Activated CD4-positive, alpha-beta T cell treated with anti-CD3 and anti-CD28 coated beads, Interleukin-2, amount 50 U/mL, for 4 hours (primary cell): ENCODE measurements at places on chromosomes 1 and 21.

- no peak for DNase-seq
Observed at GRCh38 chr1:218409946-218410510, 64.9 kb downstream of the TGFB2 start.

- DNase-seq, result no peak
Observed at GRCh38 chr1:166133857-166134256, 32.9 kb downstream of the FAM78B start.

GRCh38 chr1:111006556-111006955 is 42.8 kb upstream of the LRIF1 start:
- DNase-seq, result no peak

DNA sequence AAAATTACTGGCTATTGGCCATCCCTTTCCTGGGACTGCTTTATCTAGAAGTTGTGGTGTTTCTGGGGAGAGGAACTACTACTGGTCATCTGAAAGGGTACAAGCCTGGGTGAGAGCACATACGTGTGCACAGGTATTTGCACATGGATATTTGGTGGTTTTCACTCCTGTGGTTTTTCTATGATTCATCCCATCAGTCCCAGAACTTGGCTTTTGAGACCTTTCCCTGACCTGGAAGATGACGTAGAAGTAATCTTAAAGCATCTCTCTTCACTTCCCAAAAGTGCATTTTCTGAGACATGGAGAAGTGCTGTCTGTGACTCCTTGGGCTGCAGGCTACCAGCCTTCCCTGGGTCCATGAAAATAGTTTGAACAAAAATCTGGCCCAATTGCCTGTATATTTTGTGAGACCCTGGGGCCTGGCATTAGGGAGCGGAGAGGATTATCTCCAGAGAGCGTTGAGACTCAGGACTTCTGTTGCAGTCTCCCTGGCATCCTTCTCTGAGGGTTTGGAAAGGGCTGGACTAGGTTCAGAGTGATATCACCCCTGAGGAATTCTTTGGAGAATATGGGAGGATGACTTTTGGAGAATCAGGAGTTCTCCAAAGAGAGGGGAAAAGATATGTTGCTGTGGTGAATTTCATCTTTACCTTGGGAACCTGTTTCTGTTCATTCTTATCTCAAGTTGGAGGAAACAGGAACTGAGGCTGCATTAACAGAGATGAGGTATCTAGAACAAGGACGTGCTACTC is 130.8 kb downstream of the NOS1AP start:
- no peak for DNase-seq

DNA sequence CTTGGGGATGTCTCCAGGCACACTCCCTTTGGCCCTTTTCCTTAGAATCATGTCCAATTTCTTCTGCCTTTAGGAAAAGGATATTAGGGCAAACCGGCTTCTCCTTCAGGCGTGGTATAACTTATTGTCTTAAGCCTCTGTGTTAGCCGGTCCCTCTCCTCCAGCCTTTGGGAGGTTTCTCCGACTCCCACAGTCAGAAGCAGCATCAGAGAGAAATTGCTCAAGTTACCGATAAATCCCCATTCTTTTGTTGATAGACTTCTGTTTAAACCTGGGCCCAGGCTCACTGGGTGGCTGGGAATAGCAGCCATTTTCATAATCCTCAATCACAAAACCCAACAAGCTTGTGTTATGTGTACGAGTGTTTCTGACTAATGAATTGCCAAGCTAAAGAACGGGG is 85.4 kb upstream of the KAZN start:
- DNase-seq, result no peak

GRCh38 chr21:44940116-44940631 is 345 bp downstream of the SLX9 start:
- DNase-seq, result no peak

GRCh38 chr1:154697710-154698109 is 89.7 kb upstream of the ADAR start:
- no peak for DNase-seq

- DNase-seq, result no peak
Observed at GRCh38 chr1:223765719-223766340, 53.5 kb downstream of the CAPN2 start.

- DNase-seq, result no peak
Observed at GRCh38 chr1:238191170-238191569, 300.4 kb upstream of the ZP4 start.

GRCh38 chr1:53599481-53599880 is 139.5 kb downstream of the GLIS1 start:
- no peak for DNase-seq

- no peak for DNase-seq
Observed at GRCh38 chr1:21174654-21175323, 1.9 kb downstream of the EIF4G3 start.

GRCh38 chr21:45578811-45579381 is 36.7 kb upstream of the SLC19A1 start:
- no peak for DNase-seq

- no peak for DNase-seq
Observed at GRCh38 chr1:221672239-221672645, 69.6 kb downstream of the DUSP10 start.

DNA sequence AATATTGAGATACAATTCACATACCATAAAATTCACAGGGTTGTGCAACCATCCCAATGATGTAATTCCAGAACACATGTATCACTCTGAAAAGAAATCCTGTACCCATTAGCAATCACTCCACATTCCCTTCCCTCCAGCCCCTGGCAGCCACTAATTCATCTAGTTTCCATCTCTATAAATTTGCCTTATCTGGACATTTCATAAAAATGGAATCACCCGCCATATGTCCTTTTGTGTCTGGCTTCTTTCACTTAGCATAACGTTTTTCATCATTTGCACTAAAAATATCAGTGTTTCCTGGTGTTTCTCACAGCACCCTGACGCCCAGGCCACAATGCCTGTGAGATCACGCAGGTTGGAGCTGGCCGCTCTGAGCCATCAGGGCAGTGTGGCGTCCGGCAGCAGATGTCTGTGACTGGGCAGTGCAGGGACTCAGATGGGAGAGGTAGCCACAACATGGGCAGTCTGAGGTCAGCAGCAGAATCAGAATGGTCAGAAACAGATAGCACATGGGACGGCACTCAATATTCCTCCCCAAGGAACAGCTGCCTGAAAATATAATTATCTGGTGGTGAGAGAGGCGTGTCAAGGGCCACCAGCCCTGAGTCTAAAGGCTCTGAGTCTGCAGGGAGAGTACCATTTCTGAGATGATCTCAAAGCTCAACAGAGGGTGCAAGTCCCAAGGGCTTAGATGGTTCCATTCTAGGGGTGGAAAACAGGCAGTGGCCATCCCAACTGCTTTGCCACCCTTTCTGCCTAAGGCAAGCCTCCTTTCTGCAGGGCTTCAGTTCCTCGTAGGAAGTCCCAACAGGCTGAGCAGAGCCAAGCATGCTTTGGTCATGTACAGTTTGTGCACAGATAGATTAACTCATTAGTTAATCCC is 129.4 kb upstream of the EDN2 start:
- DNase-seq, result no peak

DNA sequence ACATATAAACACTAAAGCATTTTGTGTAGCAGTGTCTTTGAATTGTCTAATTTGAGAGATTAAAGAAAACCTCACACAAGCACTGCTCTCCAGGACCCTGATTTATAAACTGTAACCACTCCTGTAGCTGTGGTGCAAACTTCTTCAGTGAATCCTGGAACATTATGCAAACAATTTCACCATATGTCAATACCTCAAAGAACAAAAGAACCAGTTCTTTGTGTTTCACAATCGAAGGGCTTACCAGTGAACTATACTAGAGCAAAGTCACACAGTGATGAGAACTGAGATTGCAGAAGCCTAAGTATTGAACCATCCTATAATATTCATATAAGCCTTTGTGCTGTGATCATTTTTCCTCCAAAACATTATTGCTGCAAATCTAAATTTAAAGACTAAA is 21.5 kb downstream of the DPH5 start:
- no peak for DNase-seq

GRCh38 chr1:100517515-100517914 is 20.4 kb upstream of the GPR88 start:
- no peak for DNase-seq

DNA sequence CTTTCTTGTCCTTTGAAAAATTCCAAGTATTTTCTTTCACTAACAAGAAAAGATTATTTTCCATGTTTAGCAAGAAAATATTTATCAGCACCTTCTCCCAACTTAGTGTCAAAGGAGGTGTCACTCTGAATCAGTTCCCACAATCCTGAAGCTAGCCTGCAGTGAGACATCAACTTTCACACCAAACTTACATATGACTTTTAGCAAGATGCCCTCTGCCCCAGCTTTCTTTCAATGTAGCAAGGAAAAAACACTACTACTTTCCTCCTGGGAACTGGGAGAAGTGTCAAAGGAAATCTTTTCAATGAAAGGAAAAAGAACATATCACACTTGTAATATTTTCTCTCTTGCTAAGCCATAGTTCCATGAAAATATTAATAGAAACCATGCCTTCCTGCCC is 50.9 kb upstream of the PALMD start:
- DNase-seq, result no peak

DNA sequence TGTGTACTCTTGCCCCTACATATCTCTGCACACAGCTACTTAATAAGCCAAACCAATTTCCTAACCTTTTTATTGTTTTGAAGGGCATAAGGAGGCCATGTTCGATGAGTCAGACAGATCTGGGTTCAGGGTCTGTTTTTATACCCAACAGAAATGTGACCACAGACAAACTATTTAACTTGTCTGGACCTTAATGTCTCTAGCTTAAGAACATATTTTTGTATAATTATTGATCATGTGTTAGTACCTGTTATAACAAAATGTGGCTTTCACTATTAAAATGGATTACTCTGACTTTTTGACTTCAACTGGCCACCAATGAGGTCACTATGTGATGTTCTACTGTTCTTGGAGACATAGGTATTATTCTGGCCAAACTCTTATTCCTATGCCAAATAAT is 507.8 kb upstream of the USP24 start:
- no peak for DNase-seq

GRCh38 chr1:92882819-92883218 is 51.0 kb downstream of the RPL5 start:
- peak; percentile 23 for DNase-seq

- no peak for DNase-seq
Observed at GRCh38 chr1:212309967-212310366, 24.8 kb downstream of the PPP2R5A start.

DNA sequence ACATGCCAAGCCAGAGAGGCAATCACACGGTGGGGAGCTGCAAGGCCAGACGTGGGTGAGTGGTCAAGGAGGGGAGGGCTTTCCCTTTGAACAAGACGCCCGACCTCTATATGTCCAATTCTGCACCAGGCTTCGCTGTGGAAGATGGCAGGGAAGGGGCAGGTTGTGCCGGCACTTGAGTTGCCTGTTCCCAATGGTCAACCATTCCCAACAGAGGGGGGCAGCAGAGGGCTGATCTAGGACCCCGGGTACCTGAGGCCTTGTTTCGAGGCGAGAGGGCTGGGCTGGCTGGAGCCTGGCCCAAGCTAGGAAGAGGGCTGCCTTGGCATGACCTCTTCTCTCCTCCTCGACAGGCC is 64.9 kb downstream of the TMEM53 start:
- peak; percentile 6 for DNase-seq

DNA sequence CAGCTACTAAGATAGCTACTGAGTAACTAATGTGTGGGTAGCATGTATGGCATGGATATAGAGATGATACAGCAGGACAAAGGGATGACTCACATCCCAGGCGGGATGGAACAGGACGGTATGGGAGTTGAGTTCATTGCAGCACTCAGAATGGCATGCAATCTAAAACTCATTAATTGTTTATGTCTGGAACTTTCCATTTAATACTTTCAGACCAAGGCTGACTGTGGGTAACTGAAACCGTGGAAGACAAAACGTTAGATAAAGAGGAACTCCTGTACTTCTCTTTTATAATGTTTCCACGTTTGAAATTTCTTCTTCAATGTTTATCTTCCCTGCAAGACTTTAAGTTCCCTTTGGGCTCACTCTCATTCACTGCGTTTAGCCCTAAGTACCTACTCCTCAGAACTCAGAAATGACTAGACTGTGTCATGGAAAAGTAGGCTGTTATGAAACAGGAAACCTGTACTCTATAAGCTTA is 151.9 kb downstream of the MAGI3 start:
- no peak for DNase-seq

GRCh38 chr1:232722626-232723025 is 82.6 kb upstream of the MAP10 start:
- no peak for DNase-seq

DNA sequence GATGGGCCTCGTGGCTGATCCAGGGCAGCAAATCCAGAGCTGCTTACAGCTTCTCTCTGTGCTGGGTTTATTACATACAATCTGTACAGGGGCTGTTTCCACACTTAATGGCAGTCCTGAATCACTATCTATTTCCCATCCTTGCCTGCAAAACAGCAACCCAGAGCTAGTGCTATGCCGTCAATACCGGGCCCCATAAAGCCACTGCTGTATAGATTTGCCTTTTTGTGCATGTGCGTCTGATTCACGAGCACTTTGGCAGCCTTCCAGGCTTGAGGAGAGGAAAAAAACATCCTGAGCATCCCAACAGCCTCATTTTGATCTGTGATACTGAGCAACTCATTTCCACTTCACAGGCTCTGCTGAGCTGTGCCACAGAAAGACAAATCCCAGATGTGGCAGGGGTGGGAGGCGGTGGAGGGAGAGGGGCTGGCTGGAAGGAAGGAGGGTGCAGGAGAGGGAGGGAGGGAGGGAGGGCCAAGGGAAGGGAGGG is 65.2 kb upstream of the TARBP1 start:
- DNase-seq, result peak; percentile 40

GRCh38 chr1:156444407-156445001 is 56.1 kb downstream of the MEF2D start:
- DNase-seq, result no peak

DNA sequence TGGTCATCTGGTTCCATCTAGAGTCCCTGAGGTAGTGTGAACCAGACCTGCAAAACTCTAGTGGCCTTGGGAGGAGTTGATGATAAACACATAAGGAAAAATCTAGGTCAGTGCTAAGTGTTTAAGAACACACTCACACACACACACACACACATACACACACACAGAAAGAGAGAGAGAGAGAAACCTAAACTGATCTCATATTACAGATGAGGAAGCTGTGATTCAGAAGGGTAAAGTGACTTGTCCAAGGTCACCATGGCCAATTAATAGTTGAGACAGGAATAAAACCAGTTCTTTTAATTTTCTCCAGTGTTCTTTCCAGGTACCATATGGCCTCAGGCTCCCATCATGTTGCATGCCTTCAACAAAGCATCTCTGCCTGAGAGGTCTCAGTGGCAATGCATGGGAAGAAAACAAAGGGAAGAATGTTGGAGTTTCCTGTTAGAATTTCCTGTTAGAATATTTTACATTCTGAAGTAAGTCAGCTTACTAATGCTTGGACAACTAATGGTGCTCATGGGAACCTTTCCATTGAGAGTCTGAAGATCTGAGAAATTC is 77.3 kb upstream of the TSPAN2 start:
- DNase-seq, result no peak

- DNase-seq, result peak; percentile 27
Observed at GRCh38 chr1:7070389-7071029, 285.3 kb downstream of the CAMTA1 start.

DNA sequence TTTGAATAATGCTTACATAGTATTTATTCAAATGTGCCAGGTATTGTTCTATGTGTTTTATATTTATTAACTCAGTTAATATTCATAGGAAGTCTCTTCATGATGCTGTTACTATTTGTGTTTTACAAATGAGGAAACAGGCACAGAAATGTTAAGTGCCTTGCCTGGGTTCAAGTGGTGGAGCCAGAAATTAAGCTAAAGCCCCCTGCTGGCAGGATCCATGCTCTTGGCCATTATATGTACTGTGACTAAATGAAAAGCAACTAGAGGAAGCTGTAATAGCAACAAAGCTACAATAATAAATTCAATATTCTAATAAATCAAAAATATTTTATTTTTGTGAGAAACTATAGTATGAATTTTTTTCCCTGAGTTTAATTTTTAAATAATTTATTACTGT is 30.0 kb downstream of the IARS2 start:
- no peak for DNase-seq
